ENCODE measurements at places on chromosomes 5 and 9.
A peak's percentile ranks its signal among the peaks of the same experiment; 100 is the strongest.

DNA sequence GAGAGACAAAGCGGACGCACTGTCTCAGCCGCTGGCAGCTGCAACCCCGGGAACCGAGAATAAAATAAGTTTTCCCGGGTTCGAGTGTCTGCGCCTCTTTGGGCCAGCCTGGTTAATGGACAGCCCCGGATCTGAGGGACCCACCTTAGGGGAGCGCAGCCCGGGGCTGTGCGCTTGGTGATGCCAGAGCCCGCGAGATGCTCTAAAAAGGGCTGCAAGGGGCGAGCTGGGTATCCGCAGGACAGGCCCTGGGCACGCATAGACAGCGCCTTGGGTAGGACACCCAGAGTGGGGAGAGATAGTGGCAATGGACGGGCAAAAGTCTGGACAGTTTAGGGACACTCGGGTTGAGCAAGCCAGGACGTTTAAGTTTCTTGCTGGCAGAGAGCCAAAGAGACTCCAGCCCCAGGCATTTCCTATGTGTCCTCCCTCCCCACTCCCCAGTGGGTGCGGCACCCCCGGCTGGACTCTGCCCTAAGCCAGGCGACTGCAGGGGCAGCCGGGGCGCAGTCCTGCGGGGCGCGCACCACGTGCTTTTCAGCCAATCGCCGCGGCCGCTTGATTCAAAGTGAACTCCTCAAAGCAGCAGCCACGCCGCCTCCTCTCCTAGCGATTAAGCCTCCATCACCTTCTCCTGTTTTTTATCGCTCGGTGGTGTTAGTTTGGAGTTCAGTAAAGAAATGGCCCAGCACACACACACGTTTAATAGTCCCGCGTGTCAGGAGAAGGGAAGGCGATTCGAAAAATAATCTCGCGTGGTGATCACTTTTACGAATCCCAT, 616 bp upstream of the ENC1 start:
- peak; percentile 9 for ATAC-seq

DNA sequence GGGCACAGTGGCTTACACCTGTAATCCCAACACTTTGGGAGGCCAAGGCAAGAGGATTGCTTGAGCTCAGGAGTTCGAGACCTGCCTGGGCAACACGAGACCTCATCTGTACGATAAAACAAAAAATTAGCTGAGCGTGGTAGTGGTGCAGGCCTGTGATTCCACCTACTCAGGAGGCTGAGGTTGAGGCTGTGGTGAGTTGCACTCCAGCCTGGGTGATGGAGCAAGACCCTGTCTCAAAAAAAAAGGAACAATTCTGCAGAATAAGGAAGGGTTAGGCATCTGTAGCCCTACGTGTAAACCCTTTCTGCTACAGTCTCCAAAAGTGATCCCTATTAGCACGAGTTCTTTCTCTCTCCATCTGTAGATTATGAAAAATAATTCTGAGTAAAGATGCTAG, 19.9 kb downstream of the CDC26 start:
- ATAC-seq: no peak

- ATAC-seq: no peak
Measured at GRCh38 chr5:55582256-55582655, 47.5 kb upstream of the PLPP1 start.

- no peak for ATAC-seq
Measured at GRCh38 chr5:73066466-73066865, 53.9 kb upstream of the TMEM171 start.

DNA sequence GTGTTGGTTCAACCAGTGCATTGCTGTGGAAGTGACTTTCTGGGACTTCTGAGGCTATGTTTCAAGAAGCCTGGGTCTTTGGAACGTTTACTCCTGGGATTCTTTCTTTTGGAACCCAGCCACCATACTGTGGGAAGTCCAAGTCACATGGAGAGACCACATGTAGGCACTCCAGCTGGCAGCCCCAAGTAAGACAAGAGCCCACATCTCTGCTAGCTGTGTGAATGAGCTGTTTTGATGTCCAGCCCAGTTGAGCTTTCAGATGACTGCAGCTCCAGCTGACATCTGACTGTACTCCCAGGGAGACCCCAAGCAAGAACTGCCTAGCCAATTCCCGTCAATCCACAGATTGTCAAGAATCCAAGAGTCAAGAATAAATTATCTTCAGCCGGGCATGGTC, 60.1 kb upstream of the SPATA31D4 start:
- no peak for ATAC-seq

GRCh38 chr9:124488641-124489210, 18.5 kb downstream of the NR5A1 start:
- ATAC-seq: no peak

- ATAC-seq: no peak
Measured at GRCh38 chr5:20656262-20656661, 668.3 kb upstream of the CDH18 start.

DNA sequence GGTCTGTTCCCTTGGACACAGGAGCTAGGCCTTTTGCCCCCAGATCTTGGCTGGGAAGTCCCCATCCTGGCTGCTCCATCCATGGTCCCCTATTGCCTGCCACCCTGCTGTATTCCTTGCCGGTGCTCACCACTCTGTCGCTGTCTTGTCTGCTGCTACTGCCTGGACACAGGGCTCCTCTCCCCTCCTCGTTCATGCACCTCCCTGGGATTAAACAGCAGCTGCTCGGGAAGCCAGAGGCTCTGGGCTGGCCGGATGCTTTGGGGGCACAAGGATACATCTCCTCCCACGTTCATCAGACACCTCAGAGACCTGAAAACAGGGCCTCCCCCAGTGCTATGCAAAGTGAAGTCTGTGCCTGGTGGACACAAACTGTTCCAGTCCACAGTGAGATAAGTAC, 110.4 kb downstream of the ZNF354C start:
- no peak for ATAC-seq

GRCh38 chr9:4986296-4986695, 1.2 kb downstream of the JAK2 start:
- no peak for ATAC-seq

- ATAC-seq: no peak
Measured at GRCh38 chr5:142643634-142644033, 42.3 kb downstream of the FGF1 start.

GRCh38 chr5:72167804-72168203, 60.5 kb downstream of the MAP1B start:
- ATAC-seq: no peak

GRCh38 chr5:69129413-69129812, 35.6 kb downstream of the SLC30A5 start:
- ATAC-seq: no peak

DNA sequence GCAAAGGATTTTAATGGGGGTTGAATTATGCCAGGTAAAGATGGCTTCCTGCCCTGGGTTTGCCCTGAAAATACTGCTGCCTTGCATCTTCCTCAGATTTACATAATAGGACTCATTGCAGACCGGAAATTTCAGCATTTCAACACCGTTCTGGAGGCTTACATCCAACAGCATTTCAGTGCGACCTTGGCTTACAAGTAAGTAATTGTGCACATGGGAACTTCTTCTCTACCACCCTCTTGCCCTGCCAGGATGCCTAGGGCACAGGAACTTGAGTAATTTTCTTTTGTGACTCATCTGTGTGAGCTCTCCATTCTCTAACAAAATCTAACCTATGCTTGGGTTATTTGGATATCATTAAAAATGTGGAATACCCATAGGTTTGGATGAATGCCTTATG, 80.2 kb downstream of the DOCK2 start:
- no peak for ATAC-seq

DNA sequence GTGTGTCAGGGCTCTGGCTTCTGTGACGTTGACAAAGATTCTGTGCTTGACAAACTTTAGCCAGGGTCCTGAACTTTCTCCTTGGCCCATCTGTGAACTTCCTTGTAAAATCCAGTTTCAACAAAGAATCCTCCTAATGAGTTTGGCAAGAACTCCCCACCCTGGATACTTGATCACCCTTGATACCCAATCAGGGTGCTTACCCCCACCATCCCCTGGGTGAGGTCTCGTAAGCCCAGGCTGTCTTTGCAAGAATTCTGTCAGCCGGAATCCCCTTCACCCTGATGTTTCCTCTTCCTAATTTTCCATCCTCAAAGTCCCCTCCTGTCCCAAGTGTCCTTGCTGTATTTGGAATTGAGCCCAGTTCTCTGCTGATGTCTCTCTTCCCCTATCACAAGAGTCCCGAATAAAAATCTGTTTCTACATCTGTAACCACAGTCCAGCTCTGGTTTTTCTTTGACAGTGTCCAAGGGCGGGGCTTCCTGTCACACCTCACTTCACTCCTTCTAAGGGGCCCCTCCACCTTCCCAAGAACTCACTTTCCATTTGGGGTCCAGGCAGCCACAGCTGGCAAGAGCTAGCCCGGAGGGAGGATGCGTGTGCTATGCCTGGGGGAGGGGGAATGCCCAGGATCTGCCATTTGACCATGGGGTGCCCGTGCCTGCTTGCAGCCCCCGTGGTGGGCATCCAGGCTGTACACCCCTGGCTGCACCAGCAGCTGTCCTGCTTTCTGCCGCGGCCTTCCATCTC, 2.7 kb upstream of the CARD19 start:
- no peak for ATAC-seq

DNA sequence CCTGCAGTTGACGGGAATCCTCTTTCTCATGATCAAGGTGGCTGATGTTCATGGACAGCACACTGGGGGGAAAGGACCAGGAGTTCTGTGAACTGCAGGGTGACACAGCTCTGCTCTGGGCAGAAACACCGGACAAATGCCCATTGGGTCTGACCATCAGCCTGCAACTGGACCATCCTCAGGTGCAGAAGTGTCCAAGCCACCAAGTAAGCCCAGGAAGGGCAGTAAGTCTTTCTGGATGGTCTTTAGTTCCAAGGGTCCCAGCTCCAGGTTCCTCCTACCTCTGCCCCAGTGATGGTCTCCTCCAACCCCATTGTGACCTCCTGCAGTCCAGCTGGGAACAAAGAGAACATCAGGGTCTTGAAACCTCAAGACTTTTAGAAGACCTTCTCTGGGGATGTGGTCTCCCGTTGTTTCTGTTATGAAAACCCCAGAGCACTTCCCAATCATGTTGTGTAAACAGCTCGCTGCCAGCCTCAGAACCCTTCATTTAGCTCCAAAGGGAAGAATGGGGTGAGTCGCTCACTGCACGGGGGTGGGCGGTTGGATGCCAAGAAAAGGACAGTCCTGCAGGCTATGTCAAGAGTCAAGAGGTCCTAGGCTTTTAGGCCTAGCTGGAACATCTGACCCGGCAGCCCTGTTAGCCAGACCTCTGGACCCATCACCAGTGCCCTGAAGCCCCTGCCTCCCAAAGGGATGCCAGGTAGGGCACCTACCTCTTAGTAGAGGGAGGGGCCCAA, 41.8 kb upstream of the TCF7 start:
- ATAC-seq: no peak

DNA sequence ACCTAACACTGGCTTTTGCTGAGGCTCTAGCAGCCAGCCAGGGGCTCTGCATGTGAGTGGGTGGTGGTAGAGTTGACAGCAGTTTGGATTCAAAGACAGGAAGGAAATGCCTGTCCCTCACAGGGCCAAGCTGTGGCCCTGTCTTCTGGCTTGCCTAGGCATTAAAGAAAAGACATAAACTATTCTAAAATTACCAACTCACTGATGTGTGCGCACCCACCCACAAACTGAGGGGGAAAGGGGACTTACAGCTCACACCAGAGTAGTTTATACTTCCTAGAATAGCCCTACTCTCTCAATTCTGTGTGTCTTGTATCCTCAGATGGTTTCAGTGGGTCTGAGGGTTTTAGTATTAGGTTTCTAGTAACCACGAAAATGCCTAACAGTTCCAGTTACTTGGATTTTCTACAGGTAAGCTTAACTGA, 18.3 kb upstream of the IL13 start:
- ATAC-seq: no peak

DNA sequence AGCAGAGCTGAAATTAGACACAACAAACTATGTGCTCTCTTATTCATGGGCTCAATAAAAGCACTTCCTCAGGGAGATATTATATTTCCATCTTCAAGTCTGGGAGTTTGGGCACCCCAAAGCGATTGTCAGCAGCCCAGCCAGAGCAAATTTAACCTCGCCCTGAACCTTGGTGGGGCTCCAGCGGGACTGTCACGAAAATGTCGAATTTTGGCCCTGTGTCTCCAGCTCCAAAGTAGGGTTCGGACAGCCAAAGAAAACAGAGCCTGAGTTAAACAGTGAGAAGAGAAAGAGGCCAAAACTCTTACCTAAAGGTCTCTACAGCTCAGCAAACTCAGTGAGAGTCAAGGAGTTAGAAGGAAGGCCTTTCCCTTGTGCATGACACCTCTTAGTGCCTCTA, 432.9 kb downstream of the SPATA31D1 start:
- no peak for ATAC-seq

DNA sequence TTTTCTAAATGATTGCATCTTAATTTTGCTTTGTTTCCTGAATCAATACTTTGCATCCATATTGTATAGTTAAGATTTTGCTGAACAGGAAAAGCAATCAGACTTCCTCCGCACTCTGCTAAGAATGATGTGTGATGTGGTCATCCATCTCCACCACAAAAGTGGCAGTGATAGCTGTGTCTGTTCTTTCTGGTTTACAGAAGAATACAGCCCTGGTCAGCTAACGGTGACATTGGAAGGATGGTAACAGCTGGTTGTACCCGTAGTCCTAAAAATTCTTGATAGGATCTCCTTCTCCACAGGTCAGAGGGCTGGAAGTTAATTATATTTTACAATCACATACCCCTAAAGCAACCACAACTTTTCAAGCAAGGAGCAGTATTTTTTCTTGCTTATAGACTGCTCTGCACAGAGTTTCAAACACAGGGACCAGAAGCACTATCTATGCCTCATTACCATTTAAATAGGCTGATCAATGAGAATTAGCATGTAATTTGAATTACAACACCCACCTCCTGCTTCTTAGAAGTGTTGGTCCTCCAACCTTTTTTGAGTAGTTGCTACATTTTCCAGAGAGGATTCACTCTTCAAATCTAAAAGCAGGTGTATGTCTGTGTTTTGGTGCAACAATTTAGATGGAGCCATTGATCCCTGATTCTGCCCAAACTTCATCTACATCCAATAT, 1191.9 kb upstream of the NUDT12 start:
- ATAC-seq: no peak

- no peak for ATAC-seq
Measured at GRCh38 chr9:110942522-110942921, 95.7 kb downstream of the LPAR1 start.

DNA sequence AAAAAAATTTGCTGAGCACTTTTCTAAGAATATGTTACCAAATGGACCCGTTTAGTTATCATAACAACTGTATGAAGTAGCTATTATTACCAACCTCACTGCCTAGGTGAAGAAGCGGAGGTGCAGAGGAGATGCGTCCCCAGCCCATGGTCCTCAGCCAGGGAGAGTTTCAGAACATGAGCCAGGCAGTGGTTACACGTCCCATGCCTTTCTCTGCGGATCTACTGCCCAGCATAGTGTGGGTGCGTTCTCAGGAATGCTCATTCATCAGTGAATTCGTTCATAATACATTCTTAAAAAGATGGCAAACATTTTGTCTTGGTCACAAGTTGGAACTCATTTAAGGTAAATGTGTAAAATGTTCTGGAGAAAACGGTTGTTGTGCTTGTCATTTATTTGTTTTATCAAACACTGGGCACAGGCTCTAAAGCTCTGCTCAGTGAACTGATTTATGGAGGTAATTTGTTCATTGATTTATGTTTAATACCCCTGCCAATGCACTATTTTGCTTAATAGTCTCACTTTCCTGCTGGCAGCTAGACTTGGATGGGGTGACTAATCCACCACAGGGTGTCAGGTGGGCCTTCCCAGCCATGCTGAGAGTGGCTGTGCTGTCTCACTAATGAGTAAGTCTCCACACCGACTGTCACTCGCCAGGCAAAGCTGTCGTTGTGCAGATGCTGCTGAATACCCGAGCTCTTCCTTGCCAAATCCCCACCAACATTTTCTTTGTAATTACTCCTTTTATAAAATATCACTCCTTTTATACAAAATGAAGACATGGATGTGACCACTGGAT, 248.8 kb downstream of the TENT4A start:
- no peak for ATAC-seq

- no peak for ATAC-seq
Measured at GRCh38 chr5:57486027-57486602, 3.5 kb upstream of the ACTBL2 start.

- no peak for ATAC-seq
Measured at GRCh38 chr9:110753731-110754231, 85.2 kb downstream of the MUSK start.

All from activated CD4-positive, CD25-positive, alpha-beta regulatory T cell treated with anti-CD3 and anti-CD28 coated beads, Interleukin-2, amount 50 U/mL, for 24 hours (primary cell).